ENCODE measurements at places on chromosomes 12 and 14.

DNA sequence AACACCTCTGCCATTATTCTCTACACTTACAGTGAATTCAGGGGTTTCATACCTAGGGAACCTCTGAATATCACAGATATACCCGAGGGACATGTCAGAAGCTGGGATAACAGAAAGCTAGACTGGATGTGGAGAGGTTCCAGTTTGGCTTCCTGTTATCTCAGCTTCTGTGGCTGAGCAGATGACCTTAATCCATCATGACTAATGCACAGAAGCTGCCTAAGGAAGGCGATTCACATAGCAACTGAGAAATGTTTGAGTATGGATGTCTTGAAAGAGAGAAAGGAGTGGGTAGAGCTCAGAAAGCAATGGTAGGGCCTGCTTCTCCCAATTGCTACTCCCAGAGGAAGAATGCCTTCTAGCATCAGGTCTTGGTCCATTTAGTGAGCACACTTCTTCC, 187.6 kb downstream of the RMST start:
- peak; percentile 37 for ATAC-seq

DNA sequence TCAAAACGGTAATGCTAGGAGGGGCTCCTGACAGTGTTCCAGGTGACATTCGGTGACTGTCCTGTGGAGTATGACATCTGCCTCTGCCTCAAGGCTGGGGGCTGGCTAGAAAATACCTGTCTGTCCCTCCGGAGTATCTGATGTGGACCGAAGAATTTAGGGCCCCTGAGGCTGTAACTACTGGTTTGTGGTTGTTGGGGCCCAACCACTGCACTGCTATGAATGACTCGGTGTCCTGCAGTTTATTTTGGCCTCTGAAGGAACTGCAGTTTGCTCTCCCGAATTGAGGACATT, 198.9 kb upstream of the CAND1 start:
- no peak for ATAC-seq

DNA sequence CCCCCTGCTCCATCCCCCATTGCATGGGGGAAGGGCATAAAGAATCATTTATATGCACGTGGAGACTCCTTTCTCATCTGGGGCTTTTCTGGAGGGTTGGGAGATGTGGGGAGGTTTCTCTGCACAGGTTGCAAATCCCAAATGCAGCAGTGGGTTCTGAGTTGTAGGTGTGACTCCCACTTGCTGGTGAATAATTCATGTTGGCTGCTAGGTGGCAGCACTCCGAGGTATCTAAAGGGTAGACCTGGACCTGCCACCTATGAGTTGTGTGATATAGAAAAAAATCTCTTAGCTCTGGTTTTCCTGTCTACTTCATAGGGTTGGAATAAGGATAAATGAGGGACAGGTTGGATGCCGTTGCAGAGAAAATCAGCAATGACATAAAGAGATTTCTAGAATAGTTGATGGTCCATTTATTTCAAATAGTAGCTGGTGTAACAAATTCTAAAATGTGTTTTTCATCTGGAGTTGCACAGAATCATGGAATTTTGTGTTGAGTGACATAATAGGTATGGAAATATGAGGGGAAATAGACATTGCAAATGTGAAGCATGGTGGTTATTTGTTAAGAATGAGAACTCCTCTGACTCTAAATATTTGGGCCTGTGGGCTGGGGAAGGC, 4.6 kb downstream of the MARCHF9 start:
- no peak for ATAC-seq

GRCh38 chr12:106581543-106582248, 1.1 kb upstream of the RFX4 start:
- ATAC-seq, result no peak

DNA sequence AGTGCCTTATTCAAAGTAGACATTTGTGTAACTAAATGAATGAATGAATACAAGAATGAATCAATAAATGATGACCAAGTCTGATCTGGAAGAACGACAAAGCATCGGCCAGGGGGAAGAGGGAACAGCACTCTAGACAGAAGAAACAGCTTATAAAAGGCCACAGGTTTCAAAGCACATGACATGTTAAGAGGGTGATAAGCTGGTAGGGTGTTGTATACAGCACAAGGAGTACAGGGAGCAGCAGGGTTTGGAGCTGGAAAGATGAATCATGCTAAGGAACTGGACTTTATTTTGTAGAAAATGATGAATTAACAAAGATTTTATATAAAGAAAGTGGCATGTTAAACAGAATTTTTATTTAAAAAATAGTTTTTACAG, 302.5 kb downstream of the NUAK1 start:
- no peak for ATAC-seq

DNA sequence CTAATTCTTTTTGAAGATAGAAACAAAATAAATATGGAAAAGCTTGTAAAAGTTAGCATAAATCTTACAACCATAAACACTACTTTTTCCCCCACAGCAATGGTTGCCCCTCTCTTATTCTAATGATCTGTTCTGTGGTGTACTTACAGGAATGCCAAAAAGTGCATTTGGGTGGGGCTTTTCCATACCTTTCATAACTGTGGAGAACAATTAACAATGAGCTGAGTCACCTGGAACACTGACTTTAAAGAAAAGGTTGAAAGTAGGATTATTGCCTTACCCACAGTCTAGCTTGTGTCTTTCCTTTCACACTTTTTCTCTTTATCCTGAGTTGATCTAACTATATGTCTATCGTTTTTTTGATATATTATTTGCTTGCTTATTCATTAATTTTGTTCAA, 86.9 kb downstream of the TPH2 start:
- peak; percentile 60 for ATAC-seq

DNA sequence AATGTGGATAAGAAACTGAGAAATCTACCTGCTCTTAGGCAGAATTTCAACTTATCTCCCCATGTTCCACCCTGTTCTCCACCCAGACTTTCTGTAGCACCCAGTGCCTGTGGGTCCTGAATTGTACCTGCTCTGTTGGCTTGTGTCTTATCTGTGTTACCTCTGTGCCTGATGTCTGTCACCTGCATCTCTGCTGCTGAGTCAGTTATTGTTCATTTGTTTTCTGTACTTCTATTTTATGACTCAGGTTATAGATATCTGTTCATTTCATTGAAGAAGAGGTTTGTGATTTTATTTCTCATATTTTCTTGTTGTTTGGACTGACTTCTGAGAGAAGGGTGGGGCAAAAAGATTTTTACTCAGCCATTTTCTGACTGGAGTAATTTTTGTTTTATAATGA, 11.7 kb downstream of the SOCS4 start:
- no peak for ATAC-seq
